T-helper 2 cell (primary cell): ENCODE measurements at places on chromosomes 4 and X.

DNA sequence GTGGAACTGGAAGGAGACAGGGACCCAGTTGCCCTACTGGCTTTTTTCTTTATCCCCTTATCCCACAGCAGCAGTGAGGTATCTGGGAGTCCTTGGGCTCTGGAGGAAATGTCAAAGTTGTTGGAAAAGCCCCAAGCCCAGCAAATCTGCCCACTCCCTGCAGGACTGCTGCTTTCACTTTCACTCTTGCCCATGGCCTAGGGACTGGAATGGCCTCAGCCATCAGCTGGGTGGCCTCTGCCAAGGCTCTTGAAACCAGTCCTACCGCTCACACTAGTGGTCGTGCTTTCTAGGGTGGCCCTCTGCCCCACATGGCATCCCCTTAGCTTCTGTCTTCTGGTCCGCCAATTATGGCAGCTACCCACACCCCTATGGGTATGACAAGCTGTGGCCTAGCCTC, 9.7 kb upstream of the RHOXF1 start:
- no peak for DNase-seq

DNA sequence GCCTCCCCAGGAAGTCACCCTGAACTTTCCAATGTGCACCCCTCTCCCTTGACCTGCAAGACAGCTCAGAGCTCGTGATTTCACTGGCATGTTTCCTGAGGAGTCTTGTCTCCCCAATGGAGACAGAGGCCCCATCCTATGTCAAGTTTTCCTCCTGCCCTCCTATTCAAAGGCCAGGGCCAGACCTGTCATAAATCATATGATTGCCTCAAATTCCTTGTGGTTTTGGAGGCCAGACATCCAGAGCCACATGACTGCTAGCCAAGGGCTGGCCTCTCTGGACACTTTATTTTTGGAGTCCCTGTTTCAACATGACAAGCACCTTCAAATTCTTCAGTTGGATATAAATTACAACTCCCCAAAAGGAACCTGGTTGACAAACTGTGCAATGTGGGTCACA, 76.0 kb upstream of the TFDP3 start:
- no peak for DNase-seq

DNA sequence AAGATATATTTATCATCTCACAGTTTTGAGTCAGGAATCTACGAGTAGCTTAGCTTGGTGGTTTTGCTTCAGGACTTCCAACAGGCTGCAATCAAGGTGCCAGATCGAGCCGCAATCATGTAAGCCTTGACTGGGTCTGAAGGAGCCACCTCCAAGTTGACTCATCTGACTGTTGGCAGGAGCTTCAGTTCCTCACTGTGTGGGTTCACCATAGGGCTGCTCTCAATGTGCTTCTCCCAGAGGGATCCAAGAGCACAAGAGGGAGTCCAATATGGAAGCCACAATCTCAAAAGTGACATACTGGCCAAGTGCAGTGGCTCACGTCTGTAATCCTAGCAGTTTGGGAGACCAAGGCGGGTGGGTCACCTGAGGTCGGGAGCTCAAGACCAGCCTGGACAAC, 26.5 kb downstream of the DCHS2 start:
- DNase-seq = no peak

DNA sequence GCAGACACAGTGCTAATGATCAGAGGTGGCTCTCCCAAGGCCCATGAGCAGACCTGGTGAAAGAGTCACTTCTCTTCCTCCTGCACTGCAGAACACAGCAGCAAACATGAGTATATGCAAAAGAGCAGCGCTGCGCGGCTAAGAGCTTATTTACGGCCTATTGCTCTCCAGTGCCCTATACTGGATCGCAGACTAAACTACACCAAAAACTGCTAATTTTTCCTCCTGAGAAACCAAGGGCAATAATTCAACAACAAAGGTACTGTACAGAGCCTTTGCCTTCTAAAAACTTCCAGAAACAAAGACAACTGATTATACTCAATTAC, 702.5 kb downstream of the ARAP2 start:
- DNase-seq = no peak

- DNase-seq = no peak
Measured at GRCh38 chr4:38610966-38611431, 53.0 kb upstream of the KLF3 start.

- DNase-seq = no peak
Measured at GRCh38 chrX:131630534-131630933, 86.7 kb downstream of the OR13H1 start.

DNA sequence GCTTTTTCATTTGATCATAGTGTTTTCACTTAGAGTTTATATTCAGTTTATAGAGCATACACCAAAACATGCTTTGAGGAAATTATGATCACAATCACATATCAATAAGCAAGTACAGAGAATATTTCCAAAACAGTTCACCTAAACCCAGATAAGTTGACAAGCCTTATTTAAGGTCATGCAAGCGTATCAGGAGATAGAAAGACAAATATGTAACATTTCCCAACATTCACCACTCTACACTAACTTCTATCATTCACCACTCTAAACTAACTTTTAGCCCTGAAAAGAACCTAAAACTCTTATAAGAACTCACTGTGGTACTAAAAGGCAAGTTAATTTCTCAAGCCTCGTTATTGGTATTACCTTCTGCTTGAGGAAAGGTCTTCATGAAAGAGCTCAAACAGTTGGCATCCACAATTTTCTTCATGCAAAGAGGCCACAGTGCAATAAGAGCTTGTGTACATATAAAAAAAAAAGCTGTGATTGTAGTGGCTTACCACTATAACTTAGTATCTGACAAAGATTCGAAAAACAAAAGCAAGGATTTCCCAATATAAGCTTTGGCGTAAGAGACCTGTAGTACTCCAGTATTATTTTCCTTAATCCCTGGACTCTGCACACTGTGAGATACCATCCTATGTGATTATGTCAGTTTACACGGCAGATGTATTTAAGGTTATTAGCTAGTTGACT, 903.3 kb downstream of the STIM2 start:
- DNase-seq = no peak

DNA sequence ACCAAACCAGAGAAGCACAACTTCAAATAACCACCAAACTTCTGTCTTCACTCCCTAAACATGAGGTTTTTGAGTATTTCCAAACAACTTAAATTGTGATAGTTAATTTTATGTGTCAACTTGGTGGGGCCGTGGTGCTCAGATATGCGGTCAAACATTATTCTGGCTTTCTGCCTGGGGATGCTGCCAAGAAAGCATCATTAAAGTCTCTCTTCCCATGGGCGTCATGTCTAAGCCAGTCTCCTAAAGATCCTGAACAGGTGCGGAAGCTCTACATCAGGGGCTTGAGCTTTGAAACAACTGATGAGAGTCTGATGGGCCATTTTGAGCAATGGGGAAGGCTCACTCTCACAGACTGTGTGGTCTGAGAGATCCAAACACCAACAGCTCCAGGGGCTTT, 24.1 kb upstream of the SOD3 start:
- DNase-seq = no peak

- DNase-seq = no peak
Measured at GRCh38 chr4:74480267-74480666, 35.3 kb downstream of the AREG start.

GRCh38 chrX:100662796-100663195, 18.8 kb downstream of the SRPX2 start:
- DNase-seq = no peak

DNA sequence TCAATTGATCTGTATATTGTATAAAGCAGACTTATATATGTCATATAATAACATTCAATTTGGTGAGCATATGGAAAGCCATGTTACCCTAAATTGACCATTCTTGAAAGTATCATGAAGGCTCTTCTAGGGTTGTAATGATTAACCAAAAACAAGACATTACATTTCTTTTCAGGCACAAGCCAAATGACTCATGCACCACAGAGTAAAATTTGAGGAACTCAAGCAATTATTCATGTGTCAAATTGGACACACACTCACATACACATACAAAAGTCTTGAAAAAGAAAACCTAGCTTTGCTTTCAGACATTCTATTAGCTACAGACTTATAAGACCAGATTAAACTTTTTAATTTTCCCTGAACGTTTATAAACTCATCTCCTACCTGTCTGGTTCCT, 146.5 kb upstream of the PCDH18 start:
- DNase-seq = no peak
